ENCODE measurements at places on chromosomes 1 and 21.

DNA sequence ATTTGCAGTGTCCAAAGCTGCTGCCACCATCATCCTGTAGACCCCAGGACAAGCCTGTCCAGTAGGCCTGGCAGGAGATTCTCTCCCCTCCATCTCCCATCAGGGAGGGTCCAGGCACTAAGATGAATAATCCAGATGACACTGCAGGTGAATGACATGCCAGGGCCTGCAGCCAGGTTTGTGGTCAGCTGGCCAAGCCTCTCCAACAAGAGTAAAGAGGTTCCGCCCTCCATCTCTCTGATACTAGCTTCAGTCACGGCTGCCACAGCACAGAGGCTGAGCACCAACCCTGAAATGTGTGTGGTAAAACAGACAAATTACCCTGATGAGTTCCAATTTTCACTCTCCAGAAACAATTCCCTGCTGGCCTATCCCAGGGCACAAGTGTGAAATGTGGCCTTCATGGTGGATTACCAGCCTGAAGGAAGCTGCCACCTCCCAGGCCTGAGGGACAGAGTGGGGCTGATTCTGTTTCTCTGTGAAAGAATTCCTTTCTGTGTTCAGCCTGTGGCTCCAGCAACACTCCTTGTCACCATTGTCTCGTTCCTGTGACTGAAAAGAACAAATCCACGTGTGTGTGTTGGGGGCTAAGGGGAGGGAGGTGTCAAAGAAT, 19.9 kb upstream of the LHX4 start:
- no peak for DNase-seq

GRCh38 chr1:165487921-165488320, 43.0 kb upstream of the RXRG start:
- no peak for DNase-seq

- DNase-seq, result no peak
These were observed 76.1 kb downstream of the CD58 start for GRCh38 chr1:116494745-116495144.

DNA sequence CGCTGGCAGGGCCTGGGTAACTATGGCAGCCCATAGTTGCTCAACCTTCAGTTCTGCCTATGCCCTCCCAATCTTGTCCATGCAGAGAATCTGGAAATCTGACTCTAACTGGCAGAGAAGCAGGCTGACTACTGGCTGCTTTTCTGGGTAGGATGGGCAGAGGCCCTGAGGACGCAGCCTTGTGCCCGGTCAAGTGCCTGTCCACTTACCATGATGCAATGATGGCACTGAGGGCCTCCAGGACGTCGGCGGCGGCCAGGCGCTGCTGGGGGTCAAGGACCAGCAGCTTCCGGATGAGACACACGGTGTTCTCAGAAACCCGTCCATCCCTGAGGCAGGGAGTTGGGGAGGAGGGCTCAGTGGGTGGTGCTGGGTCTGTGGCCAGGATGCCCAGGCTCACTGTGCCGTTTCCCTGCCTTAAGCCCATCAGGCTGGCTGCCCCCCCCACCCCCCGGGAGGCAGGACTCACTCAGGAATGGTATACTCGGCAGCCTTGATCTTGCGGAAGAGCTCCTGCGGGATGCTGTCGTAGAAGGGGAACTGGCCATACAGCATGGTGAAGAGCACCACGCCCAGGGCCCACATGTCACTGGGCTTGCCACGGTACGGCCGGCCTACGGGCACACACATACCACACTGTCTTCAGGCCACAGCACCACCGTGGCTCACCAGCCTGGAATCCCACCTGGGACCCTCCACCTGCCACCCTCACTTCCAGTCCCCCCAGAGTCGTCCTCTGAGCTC, 20.4 kb upstream of the EVA1B start:
- no peak for DNase-seq

DNA sequence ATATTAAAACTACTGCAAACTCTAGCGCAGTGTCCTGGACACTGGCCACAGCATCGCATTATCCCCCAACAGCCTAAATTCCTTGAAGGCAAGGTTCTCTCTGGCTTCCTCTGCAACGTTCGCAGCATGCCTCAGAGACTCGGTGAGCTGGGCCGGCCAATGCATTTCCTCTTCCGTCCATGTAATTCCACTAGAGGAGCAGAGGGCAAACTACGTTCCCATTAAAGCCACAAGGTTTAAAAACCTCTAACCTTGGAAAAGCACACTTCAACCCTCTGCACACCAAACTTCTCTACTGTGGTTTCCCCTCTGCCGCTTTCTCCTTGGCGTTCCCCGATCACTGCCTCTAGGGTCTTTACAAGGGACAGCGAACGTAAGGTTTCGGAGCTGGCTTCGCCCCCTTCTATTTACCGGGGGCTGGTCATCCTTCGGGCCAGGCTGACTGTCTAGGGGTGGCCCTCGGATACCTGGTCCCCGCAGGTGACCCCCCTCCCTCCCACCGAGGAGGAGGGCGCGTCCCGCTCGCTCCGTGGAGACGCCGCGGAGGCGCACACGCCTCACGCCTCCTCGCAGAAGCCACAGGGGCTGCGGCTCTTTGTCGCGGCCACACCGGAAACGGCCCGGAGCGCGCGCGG, 456 bp upstream of the SMYD2 start:
- DNase-seq, result peak; percentile 70

DNA sequence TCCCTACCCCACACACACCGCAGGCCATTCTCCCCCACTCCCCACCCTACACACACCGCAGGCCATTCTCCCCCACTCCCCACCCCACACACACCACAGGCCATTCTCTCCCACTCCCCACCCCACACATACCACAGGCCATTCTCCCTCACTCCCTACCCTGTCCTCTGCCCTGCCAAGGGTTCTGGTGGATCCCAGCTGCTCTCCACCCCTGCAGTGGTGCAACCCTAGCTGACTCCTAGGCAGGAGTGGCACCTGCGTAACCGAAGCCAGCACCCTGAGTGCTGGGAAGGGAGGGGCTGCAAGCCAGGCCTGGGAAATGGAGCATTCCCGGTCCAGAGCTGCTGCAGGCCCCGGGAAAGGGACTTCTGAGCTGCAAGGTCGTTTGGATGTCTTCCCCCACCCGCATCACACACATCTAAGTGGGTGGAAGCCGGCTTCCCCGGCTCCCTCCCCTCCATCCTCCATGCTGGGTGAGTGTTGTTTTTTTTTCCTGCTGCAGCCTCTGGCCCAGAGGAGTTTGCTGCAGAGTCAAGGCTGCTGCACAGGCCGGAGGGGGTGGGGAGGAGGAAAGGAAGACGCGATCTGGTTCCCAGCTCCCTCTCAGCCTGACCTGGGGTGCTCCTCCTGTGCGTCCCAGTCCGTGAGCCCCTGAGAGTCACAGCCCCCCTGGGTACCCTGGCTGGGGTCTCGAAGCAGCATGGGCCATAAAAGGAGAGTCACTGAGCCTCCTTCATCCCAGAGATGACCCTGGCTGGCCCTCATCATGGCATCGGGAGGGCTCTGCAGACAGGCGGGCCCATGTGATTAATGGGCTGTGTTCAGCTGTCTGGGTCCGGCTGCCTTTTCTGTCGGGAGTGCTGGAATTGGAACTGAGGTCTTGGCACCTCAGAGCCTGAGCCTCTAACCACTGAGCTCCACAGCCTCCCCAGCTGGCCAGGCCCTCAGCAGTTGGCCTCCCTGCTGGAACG, 16.1 kb downstream of the H6PD start:
- no peak for DNase-seq

Measured in right forelimb (tissue), 1 donor.